H4 (cell line): ENCODE measurements at places on chromosomes 7 and 10. TPM values are rescaled to one million over a fixed set of nuclear protein-coding genes. Genes with fewer than 3 reads are reported as not detected.
A peak's percentile ranks its signal among the peaks of the same experiment; 100 is the strongest.

DNA sequence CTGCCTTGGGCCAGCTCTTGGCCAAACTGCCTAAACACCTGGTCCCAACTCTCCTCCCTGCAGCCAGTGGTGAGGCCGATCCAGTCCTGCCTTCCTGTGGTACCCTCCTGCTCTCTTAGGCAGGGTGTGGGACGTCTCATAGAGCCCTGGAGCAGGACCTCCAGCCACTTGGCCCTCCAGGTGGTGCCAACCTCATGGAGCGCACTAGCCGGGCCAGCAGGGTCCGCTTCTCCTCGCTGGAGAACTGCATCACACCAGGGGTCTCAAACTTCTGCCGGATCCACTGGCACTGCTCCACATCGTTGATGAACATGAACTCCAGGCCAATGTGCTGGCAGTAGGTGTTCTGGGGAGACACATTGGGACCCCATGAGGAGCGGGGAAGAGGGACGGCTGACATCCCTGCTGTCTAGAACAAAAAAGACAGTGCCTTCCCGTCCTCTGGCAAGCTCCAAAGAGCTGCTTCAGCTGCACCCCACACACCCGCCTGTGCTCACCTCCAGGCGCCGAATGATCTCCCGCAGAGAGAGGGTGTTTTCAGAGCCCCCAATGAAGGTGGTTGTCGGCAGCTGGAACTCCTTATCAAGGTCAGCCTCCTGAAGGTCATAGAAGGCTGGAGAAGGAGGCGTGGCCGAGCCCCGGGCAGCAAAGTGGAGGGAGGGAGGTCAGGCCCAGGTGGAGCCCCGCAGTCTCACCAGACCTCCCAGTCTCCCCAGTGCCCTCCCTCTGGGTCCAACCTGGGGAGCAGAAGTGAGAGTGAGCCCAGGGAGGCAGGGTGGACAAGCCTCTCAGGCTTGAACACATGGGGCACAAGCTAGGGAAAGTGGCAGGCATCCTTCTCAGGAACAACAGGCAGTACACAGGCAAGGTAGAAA lies 10.2 kb downstream of the OGDHL start:
- no peak for DNase-seq

The ACSL5 gene
- total RNA-seq: 13.5 and 13.7 TPM in 2 replicates

DNA sequence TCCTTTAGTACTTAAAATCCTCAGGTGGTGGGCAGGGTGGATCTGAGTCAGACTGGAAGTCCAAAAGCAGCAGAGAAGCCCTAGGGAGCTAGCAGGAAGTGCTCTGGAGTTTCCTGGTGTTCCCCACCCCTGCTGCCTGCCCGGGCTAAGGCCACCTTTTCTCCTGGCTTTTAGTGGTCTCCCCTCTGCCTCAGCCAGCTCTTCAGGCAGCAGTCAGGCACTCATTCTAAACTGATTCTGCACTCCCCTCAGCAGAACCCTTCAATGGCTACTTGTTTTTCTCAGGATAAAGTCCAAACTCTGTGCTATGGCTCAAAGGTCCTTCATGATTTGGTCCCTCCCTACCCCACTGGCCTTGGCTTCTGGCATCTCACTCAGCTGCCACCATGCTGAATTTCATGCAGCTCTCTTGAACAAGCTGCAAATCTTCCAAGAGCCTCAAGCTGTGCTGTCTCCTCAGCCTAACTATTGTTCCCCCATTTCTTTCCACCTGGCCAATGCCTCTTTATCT lies 28.9 kb upstream of the DNMBP start:
- DNase-seq: no peak

The ANKRD2 gene
- total RNA-seq: 0.15 TPM in 1 of 2 replicates, not detected in the other

The CLEC5A gene
- not detected in 2 replicates for total RNA-seq

DNA sequence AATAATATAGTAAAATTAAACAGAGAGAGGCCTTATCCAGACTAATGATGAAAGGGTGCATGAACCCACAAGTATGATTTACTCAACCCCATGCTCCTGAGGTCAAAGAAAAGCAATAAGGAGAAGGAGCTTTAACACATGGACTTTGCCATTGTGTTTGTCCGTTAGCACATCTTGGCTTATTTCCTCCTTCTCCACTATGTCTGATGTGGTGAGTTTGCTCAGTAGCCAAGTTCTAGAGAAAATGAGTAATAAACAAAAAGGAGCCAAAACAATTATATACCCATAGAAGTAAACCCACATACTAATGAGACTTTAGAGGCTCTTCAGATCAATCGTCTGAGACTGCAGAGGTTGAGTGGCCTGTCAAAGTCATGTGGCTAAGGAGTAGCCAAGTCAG lies 26.1 kb upstream of the ADD3 start:
- DNase-seq: no peak

GRCh38 chr10:62637249-62638061 lies 167.1 kb upstream of the ADO start:
- peak; percentile 22 for DNase-seq

- peak; percentile 34 for DNase-seq
These were observed 21.8 kb upstream of the LRRC4 start for GRCh38 chr7:128053023-128053422.
